CD4-positive, alpha-beta T cell treated with Interleukin-6 for 4 hours (primary cell): ENCODE measurements at places on chromosomes 1 and 21.

DNA sequence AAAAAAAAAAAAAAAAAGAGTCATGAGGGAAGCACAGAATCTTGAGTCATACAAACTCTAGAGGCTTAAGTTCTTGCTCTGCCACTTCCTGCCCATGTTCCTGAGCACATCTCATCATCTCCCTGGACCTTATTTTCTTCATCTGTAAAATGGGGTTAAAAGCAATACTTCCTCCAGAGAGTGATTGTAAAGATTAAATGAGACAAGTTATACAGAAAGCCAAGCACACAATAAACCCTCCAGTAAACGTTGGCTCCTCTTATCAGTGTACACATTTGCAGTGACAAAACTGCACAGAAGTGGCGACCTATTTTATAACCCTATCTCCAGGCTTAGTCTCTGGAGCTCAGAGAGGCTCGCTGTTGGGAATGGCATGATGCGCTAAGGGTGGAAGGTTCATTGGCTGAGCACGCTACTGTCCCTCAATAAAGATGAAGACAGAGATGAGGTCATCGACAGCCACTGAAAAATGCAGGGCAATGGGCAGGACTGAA is 82.1 kb downstream of the RRAGC start:
- DNase-seq: no peak

GRCh38 chr1:82731216-82731615 is 930.5 kb downstream of the ADGRL2 start:
- DNase-seq: no peak

GRCh38 chr1:54791880-54792522 is 9.1 kb downstream of the TTC22 start:
- DNase-seq: peak; percentile 44

- no peak for DNase-seq
Observed at GRCh38 chr21:21973806-21974205, 975.6 kb downstream of the NCAM2 start.

GRCh38 chr1:236524895-236525184 is 1.1 kb downstream of the LGALS8 start:
- DNase-seq: no peak

DNA sequence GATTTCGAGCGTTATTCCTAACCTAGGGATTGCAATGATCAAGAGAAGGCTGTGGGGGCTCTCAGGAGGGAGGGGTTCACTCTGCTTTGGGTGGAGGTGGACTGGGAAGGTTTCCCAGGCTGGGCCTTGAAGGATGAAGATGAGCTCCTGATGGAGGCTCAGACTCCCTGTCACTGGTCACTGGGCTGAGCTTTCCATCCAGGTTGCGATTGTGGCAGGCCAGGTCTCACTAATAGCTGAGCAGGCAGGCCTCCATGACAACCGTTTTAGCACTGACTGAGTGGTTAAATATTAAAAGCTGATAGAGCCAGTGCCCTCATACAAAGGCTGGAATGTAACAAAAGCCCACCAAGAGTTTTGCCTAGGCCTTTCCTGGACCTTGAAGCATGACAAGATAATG is 36.2 kb upstream of the EFCAB14 start:
- DNase-seq: no peak

DNA sequence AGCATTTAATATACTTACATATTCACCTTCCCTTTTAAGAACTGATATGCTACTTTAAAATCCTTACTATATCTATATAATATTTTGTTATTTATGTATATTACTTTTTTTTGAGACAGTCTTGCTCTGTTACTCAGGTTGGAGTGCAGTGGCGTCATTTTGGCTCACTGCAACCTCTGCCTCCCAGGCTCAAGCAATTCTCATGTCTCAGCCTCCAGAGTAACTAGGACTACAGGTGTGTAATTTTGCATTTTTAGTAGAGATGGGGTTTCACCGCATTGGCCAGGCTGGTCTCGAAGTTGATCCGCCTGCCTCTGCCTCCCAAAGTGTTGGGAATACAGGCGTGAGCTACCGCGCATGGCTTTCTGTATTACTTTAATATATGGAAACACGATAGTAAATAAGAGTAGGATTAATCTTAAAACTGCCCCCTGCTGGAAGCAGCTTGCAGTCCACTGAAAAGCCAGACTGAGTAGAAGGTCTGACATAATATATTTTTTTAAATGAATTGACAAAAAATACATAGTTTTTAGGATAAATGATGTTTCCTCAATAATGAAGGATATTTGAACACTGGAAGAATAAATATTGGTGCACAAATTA is 24.4 kb downstream of the RCAN3 start:
- DNase-seq: peak; percentile 71
